ENCODE measurements at places on chromosomes 2 and 18.

- no peak for DNase-seq
Observed at GRCh38 chr2:9052821-9053533, 49.5 kb upstream of the MBOAT2 start.

- no peak for DNase-seq
Observed at GRCh38 chr2:26461601-26462023, 16.3 kb downstream of the OTOF start.

DNA sequence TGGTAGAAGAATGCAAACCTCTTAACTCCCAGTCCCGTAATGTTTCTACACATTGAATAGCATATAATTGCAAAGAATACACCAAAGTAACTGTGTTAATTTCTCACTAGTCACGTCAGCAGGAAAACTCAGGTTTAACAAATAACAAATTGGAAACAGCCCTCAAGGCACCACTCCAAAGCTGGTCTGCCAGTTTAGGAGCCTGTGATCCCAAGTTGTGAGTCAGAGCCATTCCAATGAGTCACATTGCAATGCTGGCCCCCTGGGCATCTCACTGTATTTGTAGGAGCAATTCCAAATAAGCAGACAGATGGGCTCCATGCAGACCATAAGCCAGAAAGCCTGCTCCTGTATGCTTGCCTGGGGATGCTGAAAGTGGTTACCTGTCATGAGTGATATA is 143.2 kb upstream of the SETBP1 start:
- DNase-seq: no peak

DNA sequence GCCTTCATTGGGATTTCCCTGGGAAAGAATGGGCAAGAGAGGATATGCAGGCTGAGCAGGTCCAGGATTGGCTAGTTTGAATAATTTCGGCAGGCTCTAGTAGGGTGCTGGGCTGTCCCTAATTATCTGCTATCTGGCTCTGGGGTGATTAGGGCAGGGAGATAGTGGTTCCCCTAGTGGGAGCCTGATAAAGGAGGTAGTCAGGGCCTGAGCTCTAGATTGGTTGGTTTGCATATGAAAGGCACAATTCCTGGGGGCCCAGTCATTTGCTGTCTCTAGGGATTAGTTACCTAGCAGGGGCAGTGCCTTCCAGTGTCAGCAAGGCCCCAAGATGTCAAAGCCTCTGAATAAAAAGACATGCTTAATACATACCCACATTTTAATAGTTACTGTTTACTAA is 690.1 kb upstream of the KLHL29 start:
- DNase-seq: no peak

- no peak for DNase-seq
Observed at GRCh38 chr2:70541481-70542020, 12.1 kb downstream of the TGFA start.

DNA sequence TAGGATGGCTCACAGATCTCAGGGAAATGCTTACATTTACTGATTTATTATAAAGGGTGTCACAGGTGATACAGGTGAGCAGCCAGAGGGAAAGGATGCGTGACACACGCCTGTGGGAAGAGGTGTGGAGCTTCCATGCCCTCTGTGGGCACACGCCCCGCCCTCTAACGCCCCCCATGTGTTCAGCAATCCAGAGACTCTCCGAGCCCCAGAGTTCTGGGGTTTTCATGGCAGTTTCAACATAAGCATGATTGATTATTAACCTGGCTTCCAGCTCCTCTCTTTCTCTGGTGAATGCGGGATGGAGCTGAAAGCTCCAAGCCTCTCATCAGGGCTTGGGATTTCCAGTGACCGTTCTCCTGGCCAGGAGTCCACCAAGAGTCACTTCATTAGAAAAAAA is 34.3 kb upstream of the ODC1 start:
- DNase-seq: no peak

- no peak for DNase-seq
Observed at GRCh38 chr2:102112692-102113665, 29.6 kb upstream of the IL1R1 start.

DNA sequence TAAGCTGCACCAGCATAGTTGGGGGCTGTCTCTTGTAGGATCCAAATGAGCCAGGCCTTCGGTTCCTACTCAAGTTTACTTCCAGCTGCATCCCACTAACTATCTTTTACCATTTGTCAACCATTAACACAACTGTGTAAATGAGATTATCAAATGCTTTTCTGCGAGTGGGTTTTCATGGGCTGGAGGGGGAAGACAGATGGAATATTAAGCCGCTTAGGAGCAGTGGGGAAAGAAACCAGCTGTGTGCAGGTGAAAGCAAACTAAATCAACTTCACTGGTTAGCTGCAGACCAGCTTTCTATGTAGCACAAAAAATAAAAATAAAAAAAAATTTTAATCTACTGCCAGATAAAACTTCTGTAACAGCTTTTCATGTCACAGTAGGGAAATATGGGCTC is 307.3 kb upstream of the FBXO11 start:
- no peak for DNase-seq

GRCh38 chr2:241858206-241859016 is at the start of gene PDCD1:
PDCD1 (minus strand) TSS chr2:241858894; CDS start chr2:241858838, 56 bp downstream.
- DNase-seq: no peak

DNA sequence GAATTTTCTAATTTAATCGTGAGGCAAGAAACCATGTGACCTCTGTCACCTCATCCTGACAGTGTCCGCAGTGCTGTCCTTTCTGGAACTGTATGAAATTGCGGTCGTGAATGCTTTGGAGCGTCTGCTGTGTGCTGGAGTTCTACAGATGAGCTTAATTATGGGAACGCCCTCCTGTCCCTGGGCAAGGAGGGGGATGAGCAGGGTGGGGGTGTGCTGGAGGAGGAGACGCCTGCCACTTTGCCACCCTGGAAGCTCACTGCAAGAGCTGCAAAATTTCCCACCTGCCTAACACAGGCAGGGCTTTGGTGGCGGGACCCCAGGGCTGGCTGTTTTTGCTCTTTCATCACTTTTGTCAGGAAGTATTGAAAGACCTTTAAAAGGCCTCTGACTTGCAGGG is 6.5 kb downstream of the LPIN1 start:
- no peak for DNase-seq

DNA sequence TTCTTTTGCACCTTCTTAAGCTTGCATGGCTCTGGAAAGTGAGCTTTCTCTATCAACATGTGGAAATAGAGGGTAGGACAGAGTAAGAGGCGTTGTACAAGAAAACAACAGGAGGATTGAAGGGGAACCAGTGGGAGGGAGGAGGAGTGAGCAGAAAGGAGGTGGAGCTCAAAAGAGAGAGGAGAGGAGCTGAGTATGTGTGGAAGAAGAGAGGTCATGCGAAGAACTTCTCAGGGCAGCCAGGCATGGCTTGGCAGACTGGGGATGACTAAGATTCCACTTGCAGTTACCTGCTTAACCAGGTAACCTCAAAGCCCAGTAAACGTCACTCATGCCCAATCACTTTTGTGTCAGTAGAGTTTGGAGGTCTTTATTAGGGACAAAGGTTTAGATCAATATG is 105.1 kb downstream of the BCL2L11 start:
- DNase-seq: no peak

- no peak for DNase-seq
Observed at GRCh38 chr2:239222312-239222660, 178.5 kb downstream of the HDAC4 start.

GRCh38 chr2:159715451-159715850 is 3.1 kb downstream of the MARCHF7 start:
- DNase-seq: no peak

- DNase-seq: no peak
Observed at GRCh38 chr2:238387332-238387731, 39.4 kb upstream of the ASB1 start.

DNA sequence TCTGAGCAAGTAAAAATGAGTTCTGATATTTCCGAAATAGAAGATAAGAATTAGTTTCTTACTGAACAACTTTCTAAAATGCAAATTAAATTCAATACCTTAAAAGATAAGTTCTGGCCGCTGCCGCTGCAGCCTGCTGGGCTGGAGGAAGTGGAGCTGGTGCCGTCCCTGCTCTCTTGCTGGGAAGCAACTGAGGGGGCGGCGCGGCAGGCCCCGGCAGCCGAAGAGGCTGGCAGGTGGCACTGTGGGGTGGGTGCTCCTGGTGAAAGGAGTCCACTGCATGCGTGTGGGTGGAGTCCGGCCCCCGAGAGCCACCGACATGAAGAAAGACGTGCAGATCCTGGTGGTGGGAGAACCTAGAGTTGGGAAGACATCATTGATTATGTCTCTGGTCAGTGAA is 89.5 kb upstream of the ZNF519 start:
- no peak for DNase-seq

DNA sequence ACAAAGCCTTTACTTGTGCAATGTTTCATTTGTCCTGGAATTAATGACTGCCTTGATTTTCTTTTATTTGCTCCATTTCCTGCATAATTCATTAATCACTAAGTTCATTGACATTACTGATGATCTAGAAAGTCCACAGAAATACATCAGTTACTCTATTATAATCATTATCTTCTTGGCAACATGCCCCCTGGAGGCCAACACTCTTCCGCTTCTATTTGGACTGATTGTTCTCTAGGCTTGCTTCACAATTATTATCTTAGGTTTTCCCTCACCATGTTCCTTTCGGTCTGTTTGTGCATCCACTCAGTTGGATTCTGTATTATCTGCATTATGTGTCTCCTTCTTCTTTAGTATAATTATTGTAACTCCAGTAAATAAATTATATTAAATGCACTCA is 461.0 kb upstream of the CDH2 start:
- DNase-seq: peak; percentile 11

GRCh38 chr2:199734651-199735050 is 116.3 kb downstream of the FTCDNL1 start:
- DNase-seq: no peak

DNA sequence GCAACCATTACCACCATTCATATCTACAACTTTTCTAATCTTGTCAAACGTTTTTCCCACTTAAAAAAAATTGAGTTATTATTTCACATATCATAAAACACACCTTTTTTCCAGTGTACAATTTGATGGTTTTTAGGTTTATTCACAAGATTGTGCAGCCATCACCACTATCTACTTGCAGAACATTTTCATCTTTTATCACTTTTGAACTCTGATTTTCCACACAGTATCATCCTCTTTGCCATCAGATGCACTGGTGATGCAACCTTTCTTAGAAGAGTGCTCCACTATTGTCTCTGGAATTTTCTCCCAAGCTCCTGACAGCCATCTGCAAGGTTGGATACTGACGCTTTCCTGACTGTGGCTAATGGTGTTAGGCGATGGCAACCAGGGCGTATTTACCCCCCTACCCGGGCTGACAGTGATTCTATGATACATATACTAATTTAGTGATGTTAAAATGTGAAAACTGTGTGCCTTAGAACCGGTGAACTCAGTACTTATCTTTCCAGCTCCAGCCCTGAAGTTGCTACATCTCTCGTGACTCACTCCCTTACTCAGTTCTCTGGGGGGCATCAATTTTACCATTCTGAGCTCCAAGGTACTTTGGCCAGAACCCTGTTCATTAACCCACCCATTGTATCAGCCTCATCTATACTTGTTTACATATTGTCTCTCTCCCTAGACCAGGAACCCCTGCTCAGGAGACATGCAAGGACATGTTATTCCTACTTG is 105.4 kb upstream of the SPRED2 start:
- no peak for DNase-seq

- no peak for DNase-seq
Observed at GRCh38 chr2:37427241-37427640, 82.8 kb downstream of the QPCT start.

DNA sequence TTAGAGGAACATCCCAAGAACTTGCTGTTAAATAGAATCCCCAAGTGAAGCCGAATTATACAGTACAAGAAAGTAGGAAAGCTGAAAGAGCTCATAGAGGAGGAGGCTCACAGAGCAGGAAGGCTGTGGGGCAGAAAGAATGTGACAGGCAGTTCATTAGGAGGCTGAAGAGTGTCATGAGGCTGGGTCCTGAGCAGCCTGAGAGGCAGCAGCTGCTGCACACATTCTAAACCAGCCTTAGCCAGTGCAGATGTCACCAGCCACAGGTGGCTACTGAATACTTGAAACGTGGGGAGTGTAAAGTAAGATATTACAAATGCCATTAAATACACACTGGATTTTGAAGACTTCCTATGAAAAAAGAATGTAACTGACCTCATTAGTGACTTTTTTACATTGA is 490.2 kb upstream of the KLHL29 start:
- no peak for DNase-seq

GRCh38 chr18:3692113-3692621 is 242.2 kb downstream of the TGIF1 start:
- DNase-seq: peak; percentile 92

DNA sequence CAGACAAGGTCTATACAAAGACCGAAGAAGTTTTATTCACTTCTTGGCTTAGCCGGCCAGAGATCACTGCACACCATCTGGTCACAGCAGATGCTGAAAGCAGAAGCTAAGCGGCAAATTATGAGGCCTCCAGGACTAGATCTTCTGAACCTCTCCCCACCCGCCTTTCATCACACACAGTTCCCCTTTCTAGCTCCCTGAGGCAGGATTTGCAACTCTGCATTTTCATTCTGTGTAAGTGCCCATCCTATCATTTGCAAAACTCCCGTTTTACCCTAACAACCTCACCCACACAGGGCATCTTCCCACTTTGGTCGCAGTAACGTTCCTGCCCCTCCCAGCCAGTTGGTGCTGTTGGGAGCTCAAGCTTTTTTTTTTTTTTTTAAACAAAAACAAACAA is 3.1 kb upstream of the MOB1A start:
- DNase-seq: no peak

- no peak for DNase-seq
Observed at GRCh38 chr2:172085460-172086159, at the start of gene DLX1. DLX1 (plus strand) TSS chr2:172085507; CDS start chr2:172085678, 171 bp downstream.

DNA sequence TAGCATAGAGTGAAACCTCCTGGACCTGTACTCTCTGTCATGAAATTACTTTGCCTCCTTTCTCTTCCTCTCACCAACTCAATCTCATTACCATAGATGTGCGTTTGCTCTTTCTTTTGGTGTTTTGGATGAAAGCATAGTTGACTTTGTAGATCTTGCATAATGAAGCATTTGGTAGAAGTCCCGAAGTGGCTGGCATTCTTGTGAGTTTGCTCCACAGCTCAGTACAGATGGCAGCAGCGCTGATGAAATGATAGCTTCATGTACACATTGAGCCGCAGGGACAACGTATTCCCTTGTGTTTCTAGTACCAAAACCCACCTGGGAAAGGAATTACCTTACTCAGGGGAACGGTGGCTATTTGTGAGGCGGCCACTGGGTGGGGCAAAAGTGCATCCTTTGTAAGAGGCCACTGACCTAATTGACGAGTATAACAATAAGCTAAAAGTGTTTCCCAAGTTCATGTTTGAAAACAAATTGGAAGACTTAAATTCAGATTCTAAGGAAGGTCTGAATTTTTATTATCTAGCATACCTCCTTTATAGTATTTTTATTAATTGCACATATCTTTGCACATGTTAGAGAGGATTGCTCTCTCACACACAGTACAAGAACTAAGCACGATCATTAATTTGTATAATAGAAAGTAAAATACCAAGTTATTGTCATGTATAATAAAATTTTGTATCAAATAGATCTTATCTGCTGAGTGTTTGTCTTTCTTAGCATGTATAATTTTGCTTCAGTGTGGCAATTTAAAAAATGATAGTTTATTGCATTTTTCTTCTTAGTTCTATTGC is 25.4 kb upstream of the CDH7 start:
- DNase-seq: peak; percentile 46

All from NCI-H1105 treated with DMSO at 0.1 percent for 48 hours (cell line).